ENCODE measurements at places on chromosomes 16 and 17.

- no peak for DNase-seq
Measured at GRCh38 chr16:62077998-62078397, 41.8 kb upstream of the CDH8 start.

DNA sequence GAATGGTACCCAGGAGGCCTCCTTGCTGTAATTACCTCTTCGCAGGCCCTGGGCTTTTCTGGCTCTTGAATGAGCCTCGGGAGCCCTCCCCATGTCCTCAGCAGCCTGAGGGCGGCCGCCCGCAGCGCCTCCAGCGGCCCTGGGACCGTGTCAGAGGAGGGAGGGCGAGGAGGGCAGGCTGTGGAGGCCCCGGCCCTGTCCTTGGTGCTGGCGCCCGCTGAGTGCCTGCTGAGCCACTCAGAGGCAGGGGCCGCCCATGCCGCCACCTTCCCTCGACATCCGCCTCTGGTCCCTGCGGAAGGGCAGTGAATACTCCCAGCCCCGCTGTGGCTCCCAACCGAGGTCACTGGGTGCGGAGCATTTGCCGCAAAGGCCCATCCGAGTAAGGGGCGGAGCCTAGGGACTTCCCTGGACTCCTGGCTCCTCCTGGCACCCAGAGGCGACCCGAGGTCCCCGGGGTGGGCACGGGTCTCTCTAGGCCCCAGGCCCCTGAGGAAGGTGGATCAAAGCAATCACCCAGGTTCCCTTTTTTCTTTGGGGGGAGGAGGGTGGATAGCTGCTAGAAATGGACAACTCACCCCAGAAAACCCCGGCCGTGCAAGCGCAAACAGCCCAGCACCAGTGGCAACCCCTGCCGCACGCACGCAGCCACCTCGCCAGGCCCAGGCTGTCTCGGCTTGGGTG lies 2.8 kb downstream of the RBFOX3 start:
- DNase-seq, result no peak

DNA sequence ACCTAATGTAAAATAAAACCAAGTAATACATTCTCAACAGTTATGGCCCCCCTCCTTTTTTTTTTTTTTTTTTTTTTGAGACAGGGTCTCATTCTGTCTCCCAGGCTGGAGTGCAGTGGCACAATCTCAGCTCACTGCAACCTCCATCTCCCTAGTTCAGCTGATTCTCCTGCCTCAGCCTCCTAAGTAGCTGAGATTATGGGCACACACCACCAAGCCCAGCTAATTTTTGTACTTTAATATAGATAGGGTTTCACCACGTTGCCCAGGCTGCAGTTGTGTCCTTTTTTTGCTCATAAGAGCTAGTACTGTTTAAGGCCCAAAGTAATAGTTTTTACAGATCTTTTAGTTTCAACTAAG lies 18.3 kb downstream of the EARS2 start:
- DNase-seq, result no peak

DNA sequence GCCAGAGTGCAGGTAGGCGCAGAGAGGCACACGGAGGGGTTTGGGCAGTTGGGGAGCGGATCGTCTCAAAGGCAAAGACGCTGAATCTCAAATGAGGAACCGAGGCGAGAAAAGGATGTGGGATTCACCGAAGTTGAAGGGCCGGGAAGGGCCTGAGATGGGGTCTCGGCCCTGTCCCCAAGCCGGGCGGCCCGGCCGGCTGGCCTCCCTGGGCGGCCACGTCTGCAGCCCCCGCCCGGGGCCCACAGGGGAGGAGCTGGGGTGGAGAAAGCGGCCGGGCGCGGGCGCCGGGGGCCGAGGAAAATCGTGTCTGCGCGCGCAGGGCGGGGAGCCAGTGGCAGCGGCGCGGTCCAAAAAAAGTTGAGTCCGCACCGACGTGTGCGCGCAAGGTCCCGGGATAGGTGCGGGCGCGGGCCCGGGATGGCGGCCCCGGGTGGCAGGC lies 458 bp downstream of the SLC12A4 start:
- no peak for DNase-seq

- no peak for DNase-seq
Measured at GRCh38 chr16:27204312-27204915, 1.1 kb downstream of the KDM8 start.

GRCh38 chr17:63496177-63496576 lies 19.3 kb downstream of the ACE start:
- DNase-seq, result no peak

Measured in SIG-M5 (cell line).